ENCODE measurements at places on chromosomes 7 and 10. TPM values are rescaled to one million over a fixed set of nuclear protein-coding genes. Genes with fewer than 3 reads are reported as not detected.

The COL13A1 gene
- total RNA-seq: not detected

The MTERF1 gene
- total RNA-seq: 11.7 TPM

The CASTOR2 gene
- 4.0 TPM for total RNA-seq

The SPDYE9 gene
- total RNA-seq: not detected

The CYP2C19 gene
- total RNA-seq: not detected

The GSTO2 gene
- total RNA-seq: 3.1 TPM

The CHRM2 gene
- total RNA-seq: not detected

The ANAPC16 gene
- 53.8 TPM for total RNA-seq

The LIPM gene
- not detected for total RNA-seq

The ACHE gene
- not detected for total RNA-seq

The EIF5AL1 gene
- total RNA-seq: 1.1 TPM

The TRPV5 gene
- total RNA-seq: not detected

The C10orf67 gene
- 0.33 TPM for total RNA-seq

The GJD4 gene
- total RNA-seq: not detected

The UPK3B gene
- 0.15 TPM for total RNA-seq

The BTBD16 gene
- not detected for total RNA-seq

The FAM241B gene
- 0.31 TPM for total RNA-seq

The PGAM2 gene
- total RNA-seq: not detected

The PALD1 gene
- total RNA-seq: 0.31 TPM

The HHEX gene
- 6.5 TPM for total RNA-seq

The TMEM106B gene
- total RNA-seq: 73.8 TPM

The AGBL3 gene
- 0.34 TPM for total RNA-seq

The AMZ1 gene
- 1.5 TPM for total RNA-seq

The IFIT1 gene
- 177 TPM for total RNA-seq

The SLC18A2 gene
- total RNA-seq: not detected

The FOXI2 gene
- not detected for total RNA-seq

The GPR22 gene
- total RNA-seq: not detected

The ADAM12 gene
- 8.7 TPM for total RNA-seq

The ANKRD30A gene
- total RNA-seq: not detected

The VSTM2A gene
- not detected for total RNA-seq

The ASAH2 gene
- 3.1 TPM for total RNA-seq

The SPAM1 gene
- not detected for total RNA-seq

The CYP26C1 gene
- under 0.01 TPM for total RNA-seq

The NME8 gene
- not detected for total RNA-seq

The SLC26A3 gene
- total RNA-seq: not detected

The COL1A2 gene
- total RNA-seq: 18.6 TPM

The NAT16 gene
- not detected for total RNA-seq

The ZNF438 gene
- total RNA-seq: 3.8 TPM

The ITGB8 gene
- 351 TPM for total RNA-seq

The SORBS1 gene
- total RNA-seq: 60.9 TPM

The OR2A42 gene
- not detected for total RNA-seq

The PRPS1L1 gene
- total RNA-seq: not detected

The GPR15LG gene
- total RNA-seq: not detected

The FAM237B gene
- not detected for total RNA-seq

The CPA2 gene
- not detected for total RNA-seq

The MMD2 gene
- not detected for total RNA-seq

The PRRT4 gene
- total RNA-seq: 2.5 TPM

The MCM10 gene
- total RNA-seq: 4.8 TPM

The WASL gene
- 16.3 TPM for total RNA-seq

The PIK3CG gene
- not detected for total RNA-seq

The PRSS37 gene
- total RNA-seq: not detected

The ARHGEF35 gene
- 2.9 TPM for total RNA-seq

The SP8 gene
- not detected for total RNA-seq

The DGKI gene
- total RNA-seq: 0.77 TPM

The RNF32 gene
- total RNA-seq: not detected

The ZNF25 gene
- total RNA-seq: 6.3 TPM

The SFRP4 gene
- total RNA-seq: 1.4 TPM

The IL6 gene
- 14.5 TPM for total RNA-seq

The NPTX2 gene
- total RNA-seq: 0.31 TPM

The SMURF1 gene
- total RNA-seq: 28.9 TPM
